Esophagus squamous epithelium (tissue), 5 donors: ENCODE measurements at places on chromosomes 12 and 14. TPM values are rescaled to one million over a fixed set of nuclear protein-coding genes. Genes with fewer than 3 reads are reported as not detected.

The C12orf54 gene
- not detected for total RNA-seq

The GPR68 gene
- total RNA-seq = 5.6 TPM

The CCDC197 gene
- total RNA-seq = not detected

The IRAK3 gene
- 8.2 TPM for total RNA-seq

The DEPDC4 gene
- total RNA-seq = 0.76 TPM

The OR8S1 gene
- not detected for total RNA-seq

The ABCC9 gene
- total RNA-seq = 11.6 TPM

The SLC41A2 gene
- 1.4 TPM for total RNA-seq

The FOXJ2 gene
- 8.5 TPM for total RNA-seq

The KCNC2 gene
- not detected for total RNA-seq

GRCh38 chr12:109147954-109148353 lies 31.6 kb downstream of the ACACB start:
- DNase-seq = no peak

- DNase-seq = no peak
Measured at GRCh38 chr14:96581902-96582301, 79.7 kb downstream of the PAPOLA start.

DNA sequence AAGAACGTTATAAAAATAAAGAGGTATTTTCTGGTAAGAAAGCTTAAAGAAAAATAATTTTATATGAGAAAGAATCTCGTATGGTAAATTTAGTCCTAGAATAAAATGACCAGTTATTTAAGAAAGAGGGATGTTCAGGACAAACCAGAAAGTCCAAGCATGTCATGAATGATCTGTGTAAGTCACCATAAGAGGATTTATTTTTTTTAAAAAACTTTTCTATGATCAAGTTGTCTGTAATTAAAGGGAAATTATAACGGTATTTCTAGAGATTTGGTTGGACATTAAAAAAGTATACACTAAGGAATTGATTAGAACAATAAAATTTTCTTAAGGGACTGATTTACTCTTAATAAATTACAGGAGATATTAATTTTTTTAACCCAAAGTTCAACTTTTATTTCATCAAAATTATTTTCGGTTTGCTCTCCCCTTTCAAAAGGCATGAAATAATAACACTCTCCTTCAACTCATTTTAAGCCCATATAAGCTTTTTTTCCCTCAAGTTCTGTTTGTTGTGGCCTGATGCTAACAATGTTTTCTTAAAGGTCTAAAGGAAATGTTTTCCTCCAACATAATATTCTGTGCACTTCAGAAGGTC lies 49.9 kb upstream of the CPSF6 start:
- DNase-seq = no peak

GRCh38 chr12:2083008-2083407 lies 30.2 kb downstream of the CACNA1C start:
- DNase-seq = no peak

- DNase-seq = no peak
Measured at GRCh38 chr14:104507443-104507842, 72.1 kb upstream of the C14orf180 start.

DNA sequence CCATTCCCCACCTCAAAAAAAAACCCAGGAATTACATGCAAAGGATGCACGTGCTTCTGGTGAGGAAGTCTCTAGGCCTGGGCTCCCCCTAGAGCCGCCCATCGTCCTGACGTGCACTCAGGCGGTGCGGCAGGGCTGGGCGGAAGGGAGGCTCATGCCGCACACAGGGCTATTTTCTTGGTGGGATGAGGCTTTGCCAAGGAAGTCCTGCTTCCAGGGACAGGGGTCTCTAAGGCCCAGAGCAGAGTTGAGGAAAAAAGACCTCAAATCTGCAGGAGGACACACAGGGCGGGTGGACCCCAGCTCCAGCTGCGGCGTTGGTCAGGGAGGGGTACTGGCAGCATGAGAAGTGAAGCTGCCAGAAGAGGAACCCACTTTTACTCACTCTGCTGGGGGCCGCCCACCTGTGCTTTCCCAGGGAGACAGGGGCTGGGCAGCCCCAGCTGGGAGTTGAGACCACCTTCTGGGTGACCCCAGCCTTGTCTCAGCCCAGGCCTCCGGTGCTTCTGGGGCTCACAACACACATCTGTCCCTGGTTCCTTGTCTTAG lies 4.2 kb downstream of the RHOF start:
- DNase-seq = no peak

DNA sequence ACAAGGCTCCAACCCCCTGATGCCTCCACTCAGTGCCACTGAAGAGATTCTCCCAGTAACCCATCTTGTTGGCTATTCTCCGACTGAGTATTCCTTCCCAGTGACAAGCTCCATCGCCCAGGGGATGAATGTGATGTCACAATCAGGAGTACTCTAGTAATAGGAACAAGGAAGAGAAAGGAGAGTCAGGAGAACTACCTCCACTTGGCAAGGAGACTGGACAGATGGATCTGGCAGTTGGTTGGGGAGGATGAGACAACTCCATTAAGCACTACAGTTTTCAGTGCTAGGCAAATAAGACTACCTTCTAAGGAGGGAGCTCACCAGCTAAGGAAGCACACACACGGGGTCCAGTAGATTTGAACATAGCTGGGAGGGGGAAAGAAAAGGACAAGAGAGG lies 5.3 kb downstream of the RNF41 start:
- DNase-seq = no peak

- no peak for DNase-seq
Measured at GRCh38 chr12:70052931-70053497, 190.2 kb upstream of the CNOT2 start.

- DNase-seq = no peak
Measured at GRCh38 chr12:109329003-109329402, 18.7 kb upstream of the MYO1H start.

DNA sequence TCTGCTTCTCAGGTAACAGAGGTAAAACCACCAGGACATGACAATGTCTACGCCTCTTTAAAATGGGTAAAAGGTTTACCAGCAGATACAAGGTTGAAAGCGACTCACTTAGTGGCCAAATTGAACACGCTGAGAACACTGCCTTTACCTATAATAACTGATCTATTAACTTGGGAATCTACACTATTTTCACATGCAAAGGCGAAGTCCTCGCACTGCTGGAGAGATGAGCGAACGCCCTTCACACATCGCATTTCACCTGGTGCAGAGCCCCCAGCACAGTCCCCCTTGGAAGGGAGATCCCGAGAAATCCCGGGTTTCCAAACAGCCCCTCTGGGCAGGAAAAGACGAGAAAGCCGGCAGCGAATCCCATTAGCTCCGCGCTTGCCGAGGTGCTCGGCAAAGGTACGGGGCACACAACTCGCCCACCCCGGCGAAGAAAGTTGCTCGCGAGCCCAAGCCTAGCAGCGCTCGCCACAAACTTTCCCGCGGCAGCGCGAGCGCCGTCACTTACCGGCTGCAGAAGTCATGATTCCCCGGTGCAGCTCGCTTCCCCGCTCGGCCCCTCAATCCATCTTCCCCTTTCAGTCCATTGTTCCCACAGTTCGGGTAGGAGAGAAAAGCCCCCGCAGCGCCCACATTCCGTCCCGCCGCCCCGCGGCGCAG lies 423 bp downstream of the FGD6 start:
- no peak for DNase-seq

DNA sequence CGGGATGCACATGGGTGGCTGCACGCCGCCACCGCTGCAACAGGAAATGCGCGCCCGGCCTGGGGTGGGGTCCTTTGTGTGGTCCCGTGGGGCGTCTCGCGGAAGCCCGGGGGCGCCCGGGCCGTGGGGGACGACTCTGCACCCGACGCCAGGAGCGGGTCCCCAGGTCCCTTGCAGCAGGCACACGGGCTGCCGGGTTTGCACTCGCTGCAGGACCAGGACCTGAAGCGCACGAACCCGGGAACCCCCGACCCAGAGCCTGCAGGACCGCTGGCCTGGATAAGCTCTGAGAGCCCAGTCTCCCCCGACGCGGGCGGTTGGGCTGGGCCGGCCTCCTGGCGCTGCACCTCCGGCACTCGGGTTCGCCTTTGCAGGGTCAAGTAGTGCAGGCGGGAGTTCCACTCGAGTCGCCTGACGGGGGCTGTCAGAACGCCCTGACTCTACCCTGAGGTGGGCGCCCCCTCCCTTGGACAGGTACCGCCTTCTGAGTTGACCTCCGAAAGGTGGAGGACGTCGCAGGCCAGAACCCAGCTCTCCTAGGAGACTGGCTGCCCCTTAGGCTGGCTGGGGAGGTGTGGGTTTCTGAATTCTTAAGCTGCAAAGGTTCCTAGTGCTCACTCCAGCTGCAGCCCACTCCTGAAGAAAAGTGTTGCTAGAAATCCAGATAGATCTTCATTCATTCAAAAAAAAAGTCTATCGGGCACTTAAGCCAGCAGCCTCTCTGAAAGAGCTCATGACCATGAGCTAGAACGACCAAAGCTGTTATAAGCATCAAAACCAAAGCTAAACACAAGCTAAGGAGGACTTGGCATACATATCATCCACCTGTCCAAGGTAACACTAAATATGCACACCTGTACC lies 68.0 kb downstream of the RNF34 start:
- DNase-seq = peak; percentile 35

- no peak for DNase-seq
Measured at GRCh38 chr14:93981316-93982229, 5.2 kb upstream of the ASB2 start.

DNA sequence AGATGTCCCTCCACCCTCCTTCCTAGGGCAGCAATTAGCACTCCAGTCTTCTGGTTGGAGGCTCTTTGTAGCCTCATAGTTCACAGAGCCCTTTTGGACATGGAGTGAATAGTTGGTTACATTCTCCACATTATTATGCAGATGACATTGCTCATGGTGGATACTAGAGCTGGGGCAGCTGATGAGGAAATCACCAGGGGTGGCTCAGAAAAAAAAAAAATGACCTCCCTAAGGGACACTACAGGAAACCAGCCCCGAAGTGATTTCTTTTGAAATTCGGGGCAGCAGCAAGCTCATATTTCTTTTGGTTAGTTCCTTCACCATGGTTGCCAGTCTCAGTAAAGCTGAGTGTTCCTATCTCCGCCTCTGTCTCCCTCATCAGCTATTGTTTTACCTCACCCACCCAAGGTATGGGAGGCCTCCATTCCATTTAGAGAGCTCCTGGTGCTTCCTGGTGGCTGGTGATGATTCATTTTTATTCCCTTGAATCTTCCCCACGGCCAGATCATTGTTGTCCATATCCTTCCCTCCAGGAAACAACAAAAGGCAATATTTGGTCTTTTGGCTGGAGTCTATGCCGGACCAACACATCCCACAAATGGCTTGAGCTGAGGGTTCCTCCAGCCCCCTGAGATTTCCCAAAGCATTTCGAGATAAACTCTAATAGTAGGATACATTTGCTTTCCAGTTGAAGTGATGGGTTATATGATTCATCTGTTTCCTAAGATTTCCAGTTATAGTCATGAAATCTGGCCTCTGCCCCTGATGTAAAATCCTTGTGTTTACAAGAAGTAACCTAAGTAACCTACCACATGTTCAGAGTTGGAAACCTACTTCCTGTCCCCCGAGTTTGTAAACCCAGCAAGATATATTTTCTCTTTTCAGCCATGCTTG lies 56.2 kb upstream of the NID2 start:
- DNase-seq = no peak

GRCh38 chr12:45490232-45490881 lies 239.1 kb upstream of the ARID2 start:
- DNase-seq = no peak

GRCh38 chr12:7068240-7068993 lies 7.9 kb downstream of the C1S start:
- DNase-seq = no peak

GRCh38 chr12:58166643-58167042 lies 225.3 kb downstream of the ATP23 start:
- DNase-seq = no peak
